Camera-type eye (tissue), 1 donor: ENCODE measurements at places on chromosomes 6 and 20. TPM values are rescaled to one million over a fixed set of nuclear protein-coding genes. Genes with fewer than 3 reads are reported as not detected.

DYNLT2 gene
- 6.4 TPM for total RNA-seq

PRPF6 gene
- 80.9 TPM for total RNA-seq

PRSS35 gene
- total RNA-seq = 153 TPM

SLPI gene
- total RNA-seq = 61.1 TPM

OR12D3 gene
- not detected for total RNA-seq

OVOL2 gene
- 1.1 TPM for total RNA-seq
